Activated T-cell treated with anti-CD3 and anti-CD28 coated beads, Interleukin-2, amount 50 U/mL, for 72 hours (primary cell): ENCODE measurements at places on chromosomes 2 and 18. TPM values are rescaled to one million over a fixed set of nuclear protein-coding genes. Genes with fewer than 3 reads are reported as not detected.

Gene NAT8
- not detected for total RNA-seq

Gene BCL11A
- 1.00 TPM for total RNA-seq

Gene TUBB8B
- total RNA-seq: not detected

Gene HOXD8
- not detected for total RNA-seq

Gene DPP4
- total RNA-seq: 52.9 TPM

DNA sequence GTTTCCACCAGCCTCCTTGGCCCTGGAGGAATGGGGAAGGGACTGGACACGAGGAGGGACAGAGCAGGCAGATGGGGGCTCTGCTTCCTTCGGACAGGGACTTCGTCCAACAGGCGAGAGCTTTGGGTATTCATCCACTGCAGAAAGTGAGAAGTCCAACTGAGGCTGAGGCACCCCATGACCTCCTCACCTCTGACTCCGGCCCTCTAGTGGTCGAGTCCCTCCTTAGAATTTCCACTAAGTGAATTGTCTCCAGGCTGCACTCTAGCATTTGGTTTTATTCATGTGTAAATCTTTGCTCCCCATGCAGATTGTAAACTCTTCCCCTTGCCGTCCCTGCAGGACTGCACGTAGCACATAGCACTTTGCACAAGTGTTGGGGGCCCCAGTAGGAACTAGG lies 75.6 kb downstream of the TMEM247 start:
- DNase-seq: no peak

GRCh38 chr2:89784960-89785359 lies 1093.5 kb downstream of the RPIA start:
- no peak for DNase-seq

GRCh38 chr2:85264471-85264870 lies 63.3 kb downstream of the TGOLN2 start:
- DNase-seq: no peak

DNA sequence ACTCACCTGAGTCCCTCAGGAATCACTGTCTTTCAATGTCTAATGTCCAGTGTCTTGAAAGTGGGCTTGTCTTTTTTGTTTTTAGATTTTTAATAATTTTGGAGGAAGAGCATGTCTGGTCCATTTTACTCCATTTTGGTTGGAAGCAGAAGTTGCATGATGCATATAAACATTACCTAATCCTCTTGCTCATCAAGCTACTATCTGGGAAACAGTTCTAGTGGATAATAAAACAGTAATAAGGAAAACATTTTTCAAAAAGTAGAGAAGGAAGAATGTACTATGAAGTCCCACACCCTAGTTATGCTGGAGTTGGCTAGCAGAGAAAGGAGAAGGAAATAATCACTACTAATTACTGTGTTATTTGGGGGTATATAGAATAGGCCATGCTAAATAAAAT lies 263.7 kb downstream of the ETAA1 start:
- no peak for DNase-seq

- no peak for DNase-seq
Measured at GRCh38 chr2:120958623-120959366, 223.1 kb downstream of the GLI2 start.

GRCh38 chr2:111694700-111695101 lies 189.3 kb downstream of the ANAPC1 start:
- no peak for DNase-seq

- DNase-seq: no peak
Measured at GRCh38 chr2:188576651-188577050, 285.0 kb downstream of the GULP1 start.

DNA sequence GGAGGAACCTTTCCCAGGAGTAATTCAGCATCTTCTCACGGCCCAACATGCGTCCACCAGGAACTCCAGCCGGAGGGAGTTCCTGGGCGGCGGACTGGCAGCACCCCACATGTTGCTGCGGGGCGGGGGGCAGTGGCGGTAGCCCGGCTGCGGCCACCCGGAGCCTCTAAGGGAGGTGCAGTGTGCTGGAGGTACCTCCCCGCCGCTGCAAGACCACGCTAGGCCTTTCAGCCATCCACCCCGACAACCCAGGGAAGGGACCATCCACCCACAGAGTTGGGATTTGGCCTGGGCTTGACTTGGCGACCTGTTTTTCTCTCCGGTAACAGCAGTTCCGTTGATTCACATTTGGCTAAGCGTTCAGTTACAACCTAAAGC lies 625 bp downstream of the LYPD6 start:
- DNase-seq: no peak

DNA sequence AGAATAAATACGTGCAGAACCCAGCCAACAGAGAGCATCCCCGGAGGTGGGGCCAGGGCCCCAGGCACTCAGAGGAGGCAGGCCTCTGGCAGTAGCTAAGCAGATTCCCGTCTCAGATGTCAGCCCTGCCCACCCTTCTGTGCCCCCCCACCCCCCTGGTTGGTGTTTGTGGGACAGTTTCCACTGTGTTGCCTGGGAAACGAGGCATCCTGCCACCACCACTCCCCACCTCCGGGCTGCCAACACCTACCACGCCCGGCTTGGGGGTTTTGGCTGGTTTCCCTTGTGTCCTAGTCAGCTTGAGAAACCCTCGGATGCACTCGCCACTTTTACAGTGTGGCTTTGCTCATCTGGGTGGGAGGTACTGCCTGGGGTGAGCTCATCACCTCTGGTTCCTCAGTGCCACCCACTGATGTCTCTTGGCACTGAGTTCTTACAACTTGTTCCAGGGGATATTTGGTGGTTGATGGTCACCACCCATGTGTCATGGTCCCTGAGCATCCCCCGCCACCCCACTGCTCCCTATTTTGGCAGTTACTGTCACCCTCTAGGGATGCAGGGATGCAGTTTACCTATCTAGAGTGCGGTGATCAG lies 72.4 kb upstream of the YWHAQ start:
- DNase-seq: peak; percentile 89

- no peak for DNase-seq
Measured at GRCh38 chr2:95049961-95050360, 24.5 kb downstream of the MAL start.

GRCh38 chr2:45707006-45707405 lies 55.5 kb downstream of the PRKCE start:
- no peak for DNase-seq
